ENCODE measurements at places on chromosomes 16 and 17. TPM values are rescaled to one million over a fixed set of nuclear protein-coding genes. Genes with fewer than 3 reads are reported as not detected.

QPRT gene
- total RNA-seq = 0.20 TPM

DNA sequence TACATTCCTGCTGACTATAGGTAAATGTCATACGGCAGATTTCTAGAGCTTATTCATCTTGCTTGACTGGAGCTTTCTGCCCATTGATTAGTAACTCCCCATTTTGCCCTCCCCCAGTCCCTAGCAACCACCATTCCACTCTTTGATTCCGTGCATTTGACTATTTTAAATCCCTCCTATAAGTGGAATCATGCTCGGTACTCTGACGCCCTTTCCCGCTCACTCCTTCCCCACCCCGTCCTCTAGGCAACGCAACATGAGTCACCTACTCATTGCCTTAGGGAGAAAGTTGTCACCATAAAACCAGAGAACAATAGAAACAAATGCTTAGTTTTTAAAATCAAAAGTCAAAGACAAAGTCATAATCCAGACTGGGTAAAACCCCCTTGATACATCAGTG is 45.5 kb upstream of the RBBP6 start:
- DNase-seq = no peak

DNA sequence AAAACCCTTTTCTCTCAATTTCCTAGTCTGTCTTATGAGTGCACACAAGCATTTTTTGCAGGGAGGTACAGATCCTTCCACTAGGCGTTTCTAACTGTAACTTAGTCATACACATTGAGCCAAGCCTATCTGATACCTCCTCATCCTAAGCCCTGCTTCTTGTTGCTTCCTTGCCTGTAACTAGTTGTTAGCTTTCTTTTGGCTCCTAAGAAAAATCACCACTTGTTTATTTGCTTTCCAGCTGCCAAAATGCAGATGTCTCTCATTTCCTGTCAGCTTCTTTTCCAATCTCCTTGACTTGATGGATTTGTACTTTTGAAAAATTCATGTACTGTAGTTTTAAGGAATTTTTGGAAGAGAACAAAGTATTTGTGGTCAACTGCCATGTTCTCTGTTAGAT is 73.7 kb downstream of the TNRC6C start:
- DNase-seq = peak; percentile 12

FBXO39 gene
- total RNA-seq = 6.9 TPM

GRCh38 chr17:65685110-65685509 is 123.7 kb upstream of the AXIN2 start:
- DNase-seq = no peak

GRCh38 chr17:33927732-33928133 is 327.4 kb upstream of the CCL2 start:
- DNase-seq = no peak

DNA sequence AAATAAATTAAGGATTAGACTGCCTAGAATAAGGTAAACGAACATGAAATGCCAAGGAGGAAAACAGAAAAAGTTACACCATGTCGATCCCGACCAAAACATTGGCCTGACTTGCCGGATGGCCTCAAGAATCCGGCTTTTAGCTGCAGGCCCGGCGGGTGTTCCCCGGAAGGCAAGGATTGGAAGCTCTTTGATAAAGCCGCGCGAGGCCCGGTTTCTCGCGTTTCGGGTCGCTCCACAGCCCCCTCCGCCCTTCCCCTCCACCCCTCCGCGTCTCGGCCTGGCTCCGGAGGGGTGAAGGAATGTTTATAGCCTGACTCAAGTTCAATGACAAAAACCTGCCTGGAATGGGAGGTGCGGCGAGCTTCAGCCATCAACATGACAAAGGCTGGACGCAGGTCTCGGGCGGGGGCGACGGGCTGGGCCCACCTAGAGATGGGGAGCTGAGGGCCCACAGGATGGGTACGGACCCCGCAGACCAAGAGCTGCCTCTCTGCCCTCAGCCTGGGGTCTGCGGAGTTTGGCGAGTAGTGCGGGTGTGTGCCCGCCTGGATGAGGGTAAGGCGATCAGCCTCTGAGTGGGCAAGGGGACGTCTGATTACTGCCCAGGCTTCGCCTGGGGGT is 2.6 kb downstream of the PRAC1 start:
- DNase-seq = no peak

ENDOV gene
- total RNA-seq = 15.3 TPM

Data from lung microvascular endothelial cell (primary cell).